Activated CD8-positive, alpha-beta T cell treated with anti-CD3 and anti-CD28 coated beads for 36 hours (primary cell): ENCODE measurements at places on chromosomes 2 and 18. TPM values are rescaled to one million over a fixed set of nuclear protein-coding genes. Genes with fewer than 3 reads are reported as not detected.
A peak's percentile ranks its signal among the peaks of the same experiment; 100 is the strongest.

GRCh38 chr18:9808295-9809241, 77.2 kb upstream of the TXNDC2 start:
- no peaks in the 10 kb centered on the region for H3K4me1 ChIP-seq
- DNase-seq: no peak
- H3K27ac ChIP-seq: no peak overlapping the region

CELF4 gene
- total RNA-seq: not detected

NOSTRIN gene
- not detected for total RNA-seq

GRCh38 chr2:223797811-223798721, 39.3 kb downstream of the AP1S3 start:
- no peak for DNase-seq
- no peak overlapping the region for H3K27ac ChIP-seq
- H3K4me1 ChIP-seq: peaks cover 2% of the 10 kb centered on the region
- H3K27me3 ChIP-seq: no peaks in the 10 kb centered on the region

DUSP19 gene
- total RNA-seq: 2.3 TPM

TSPYL6 gene
- total RNA-seq: not detected

GRCh38 chr2:241391892-241392665, 36.0 kb downstream of the FARP2 start:
- no peak overlapping the region for H3K4me3 ChIP-seq
- H3K36me3 ChIP-seq: peaks cover 11% of the 10 kb centered on the region
- no peaks in the 10 kb centered on the region for H3K27me3 ChIP-seq

GRCh38 chr2:16406496-16407289, 258.9 kb downstream of the CYRIA start:
- H3K27ac ChIP-seq: no peak overlapping the region
- H3K27me3 ChIP-seq: no peaks in the 10 kb centered on the region
- H3K4me1 ChIP-seq: no peaks in the 10 kb centered on the region

DYNC2LI1 gene
- 6.3 TPM for total RNA-seq

SCN3A gene
- total RNA-seq: not detected

DNA sequence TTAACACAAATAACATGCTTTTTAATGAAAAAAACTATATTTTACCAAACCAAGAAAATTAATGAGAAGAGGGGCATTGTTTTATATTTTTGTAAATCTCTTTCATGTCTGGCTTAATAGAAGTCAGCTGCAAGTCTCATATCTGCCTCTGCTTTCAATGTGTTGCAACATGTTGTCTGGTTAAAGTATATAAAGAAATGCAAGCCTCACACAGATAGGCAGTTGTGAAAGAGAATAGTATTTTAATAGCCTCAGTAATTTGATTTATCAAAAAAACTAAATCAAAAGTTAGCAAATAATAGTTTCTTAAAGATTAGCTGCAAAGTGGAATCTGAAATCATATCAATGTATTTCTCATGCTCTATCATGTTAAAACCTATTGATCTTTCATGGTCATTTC, 52.9 kb upstream of the NCOA1 start:
- H3K36me3 ChIP-seq: no peaks in the 10 kb centered on the region
- DNase-seq: no peak
- H3K4me1 ChIP-seq: no peaks in the 10 kb centered on the region
- H3K4me3 ChIP-seq: no peak overlapping the region

- no peaks in the 10 kb centered on the region for H3K36me3 ChIP-seq
- H3K4me1 ChIP-seq: no peaks in the 10 kb centered on the region
- H3K27me3 ChIP-seq: no peaks in the 10 kb centered on the region
- H3K4me3 ChIP-seq: no peak overlapping the region
- DNase-seq: no peak
Observed at GRCh38 chr18:44156776-44157335, 523.8 kb upstream of the SETBP1 start.

GRCh38 chr2:142693171-142693950, 184.1 kb upstream of the KYNU start:
- no peak overlapping the region for H3K27ac ChIP-seq
- no peak overlapping the region for H3K4me3 ChIP-seq
- H3K4me1 ChIP-seq: no peaks in the 10 kb centered on the region
- H3K36me3 ChIP-seq: no peaks in the 10 kb centered on the region
- H3K27me3 ChIP-seq: no peaks in the 10 kb centered on the region
- DNase-seq: no peak

RNF181 gene
- total RNA-seq: 117 TPM

DNA sequence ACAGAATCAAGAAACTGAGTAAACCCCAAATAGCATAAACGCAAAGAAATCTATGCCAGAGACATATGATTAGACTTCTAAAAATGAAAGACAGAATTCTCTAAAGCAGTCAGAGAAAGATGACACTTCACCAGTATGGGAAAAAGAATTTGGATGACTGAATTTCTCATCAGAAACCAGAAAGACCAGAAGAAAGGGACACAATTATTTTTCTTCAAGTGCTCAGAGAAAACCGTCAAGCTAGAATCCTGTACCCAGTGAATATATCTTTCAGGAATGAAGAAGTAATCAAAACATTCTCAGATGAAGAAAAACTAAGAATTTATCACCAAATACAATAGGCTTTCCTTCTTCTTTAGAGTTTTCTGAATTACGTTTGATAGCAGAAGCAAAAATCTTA, 14.2 kb upstream of the ESPNL start:
- no peaks in the 10 kb centered on the region for H3K27me3 ChIP-seq
- no peak overlapping the region for H3K27ac ChIP-seq
- H3K36me3 ChIP-seq: peaks cover 63% of the 10 kb centered on the region

GRCh38 chr2:100394111-100394641, 23.3 kb downstream of the CHST10 start:
- H3K36me3 ChIP-seq: peaks cover 9% of the 10 kb centered on the region
- DNase-seq: no peak
- no peak overlapping the region for H3K4me3 ChIP-seq

- H3K4me3 ChIP-seq: no peak overlapping the region
- H3K27me3 ChIP-seq: no peaks in the 10 kb centered on the region
- no peak for DNase-seq
- peaks cover 17% of the 10 kb centered on the region for H3K36me3 ChIP-seq
- H3K27ac ChIP-seq: no peak overlapping the region
- H3K4me1 ChIP-seq: peaks cover 52% of the 10 kb centered on the region
Observed at GRCh38 chr2:181264001-181264400, 193.2 kb upstream of the ITGA4 start.

NRP2 gene
- total RNA-seq: 1.6 TPM

- H3K4me1 ChIP-seq: no peaks in the 10 kb centered on the region
- no peaks in the 10 kb centered on the region for H3K36me3 ChIP-seq
- H3K27ac ChIP-seq: no peak overlapping the region
- no peak overlapping the region for H3K4me3 ChIP-seq
Observed at GRCh38 chr2:219998107-219998506, 370.7 kb downstream of the SLC4A3 start.

DNA sequence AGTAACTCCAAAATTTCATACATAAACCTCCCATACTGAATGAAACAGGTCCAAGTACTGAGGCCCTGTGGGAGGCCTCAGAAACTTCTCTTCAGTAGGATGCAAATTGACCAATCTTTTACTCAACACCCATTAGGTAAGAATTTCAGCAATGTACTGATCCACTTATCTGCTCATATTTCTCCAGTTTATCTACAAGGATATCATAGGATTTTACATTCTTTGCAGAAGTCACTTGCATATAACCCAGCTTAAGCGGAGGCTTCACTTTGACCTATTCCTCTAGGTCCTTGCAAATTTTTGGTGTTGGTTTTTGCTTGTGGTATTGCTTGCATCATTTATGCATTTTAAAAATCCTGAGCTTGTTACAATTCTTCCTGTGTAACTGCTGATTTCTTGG, 28.8 kb upstream of the SLC3A1 start:
- H3K4me1 ChIP-seq: peaks cover 14% of the 10 kb centered on the region
- no peak overlapping the region for H3K4me3 ChIP-seq
- no peaks in the 10 kb centered on the region for H3K27me3 ChIP-seq

GRCh38 chr2:209472112-209472832, 48.4 kb downstream of the MAP2 start:
- no peaks in the 10 kb centered on the region for H3K27me3 ChIP-seq
- no peak overlapping the region for H3K4me3 ChIP-seq
- no peaks in the 10 kb centered on the region for H3K4me1 ChIP-seq
- DNase-seq: no peak
- H3K27ac ChIP-seq: no peak overlapping the region

DNA sequence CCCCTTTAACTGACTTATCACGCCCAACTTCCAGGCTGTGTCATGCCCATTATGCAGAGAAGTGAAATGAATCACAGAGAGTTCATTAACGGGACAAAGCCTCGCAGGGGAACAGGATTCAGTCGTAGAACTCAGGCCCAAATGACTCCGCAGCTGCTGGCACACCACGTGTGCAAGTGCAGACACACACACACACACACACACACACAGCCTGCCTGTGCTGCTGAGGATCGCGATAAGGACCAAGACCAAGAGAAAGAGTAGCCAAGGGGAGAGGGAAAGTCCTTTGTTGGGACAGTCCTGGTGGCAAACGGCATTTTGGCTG, 90.0 kb upstream of the TAF1B start:
- H3K4me1 ChIP-seq: peaks cover 54% of the 10 kb centered on the region
- peaks cover 28% of the 10 kb centered on the region for H3K27me3 ChIP-seq
- no peaks in the 10 kb centered on the region for H3K36me3 ChIP-seq
- peak; percentile 82 for DNase-seq

DNA sequence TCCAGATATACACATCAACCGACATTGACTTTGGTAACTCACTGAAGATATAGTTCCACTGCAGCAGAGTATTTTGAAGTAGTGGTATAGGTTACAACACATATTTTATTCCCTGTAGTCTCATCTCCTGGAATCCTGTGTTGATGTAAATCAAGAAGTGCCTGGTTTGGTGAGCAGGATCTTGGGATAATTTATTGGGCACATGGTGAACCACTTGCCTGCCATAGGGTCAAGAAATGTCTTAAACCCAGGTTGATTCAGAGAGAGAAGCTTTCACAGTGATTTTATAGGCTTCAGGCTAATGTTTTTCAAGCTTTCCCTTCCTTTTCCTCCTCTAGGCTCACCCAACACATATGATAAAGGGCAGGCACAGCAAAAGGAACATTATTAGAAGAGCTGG, 24.6 kb downstream of the CCDC85A start:
- no peaks in the 10 kb centered on the region for H3K27me3 ChIP-seq
- H3K4me3 ChIP-seq: no peak overlapping the region
- H3K4me1 ChIP-seq: no peaks in the 10 kb centered on the region

- H3K36me3 ChIP-seq: peaks cover 10% of the 10 kb centered on the region
- H3K4me3 ChIP-seq: no peak overlapping the region
- peak; percentile 33 for DNase-seq
Observed at GRCh38 chr2:39069136-39069515, 51.7 kb downstream of the SOS1 start.

DNA sequence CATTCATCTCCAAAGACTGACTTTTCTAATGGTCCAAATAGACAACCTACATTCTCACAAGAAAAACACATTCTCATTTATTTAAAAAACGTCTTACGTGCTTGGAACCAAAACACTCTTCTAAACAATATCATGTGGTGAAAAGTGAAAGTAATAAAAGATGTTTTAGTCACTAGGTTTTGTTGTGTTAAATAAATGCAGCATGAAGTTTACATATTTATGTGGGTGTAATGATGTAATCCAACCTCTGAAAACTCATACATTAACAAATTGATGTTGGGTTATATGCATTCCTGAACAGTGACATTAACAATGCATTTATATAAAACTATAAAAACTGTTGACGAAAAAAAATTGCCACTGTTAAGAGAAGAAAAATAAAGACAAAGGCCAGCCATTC, 55.1 kb upstream of the ACVR2A start:
- no peaks in the 10 kb centered on the region for H3K4me1 ChIP-seq
- H3K27me3 ChIP-seq: no peaks in the 10 kb centered on the region
- H3K27ac ChIP-seq: no peak overlapping the region
- H3K4me3 ChIP-seq: no peak overlapping the region
- no peaks in the 10 kb centered on the region for H3K36me3 ChIP-seq

ELP2 gene
- total RNA-seq: 98.8 TPM

- DNase-seq: no peak
- no peak overlapping the region for H3K4me3 ChIP-seq
- no peaks in the 10 kb centered on the region for H3K4me1 ChIP-seq
- no peaks in the 10 kb centered on the region for H3K36me3 ChIP-seq
Observed at GRCh38 chr2:5932556-5933469, 240.6 kb downstream of the SOX11 start.

DNA sequence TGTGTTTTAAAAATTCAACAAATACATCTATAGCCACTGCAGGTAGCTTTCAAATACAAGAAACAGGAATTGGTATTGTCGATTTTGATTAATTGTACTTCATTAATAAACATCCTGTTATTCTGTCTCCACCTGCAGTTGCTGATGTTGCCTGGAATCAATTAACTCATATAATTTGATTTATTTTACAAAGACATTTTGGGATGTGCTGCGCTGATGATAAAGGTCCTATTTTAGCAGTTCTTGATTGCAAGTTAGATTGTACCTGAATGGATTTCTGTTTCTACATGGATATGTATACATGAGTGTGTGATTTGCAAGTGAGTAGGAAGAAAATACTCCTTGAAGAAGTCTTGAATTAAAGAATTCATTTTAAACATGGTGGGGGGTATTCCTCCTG, 605.3 kb downstream of the ARHGAP15 start:
- H3K36me3 ChIP-seq: peaks cover 14% of the 10 kb centered on the region
- no peaks in the 10 kb centered on the region for H3K27me3 ChIP-seq
- DNase-seq: no peak
- H3K4me3 ChIP-seq: no peak overlapping the region
- H3K4me1 ChIP-seq: peaks cover 23% of the 10 kb centered on the region

C18orf63 gene
- not detected for total RNA-seq

GRCh38 chr18:3660739-3661515, 211.0 kb downstream of the TGIF1 start:
- no peaks in the 10 kb centered on the region for H3K27me3 ChIP-seq
- no peak overlapping the region for H3K4me3 ChIP-seq
- no peaks in the 10 kb centered on the region for H3K36me3 ChIP-seq
- no peak for DNase-seq
- no peak overlapping the region for H3K27ac ChIP-seq

GRCh38 chr2:136638193-136638592, 127.2 kb upstream of the THSD7B start:
- peaks cover 3% of the 10 kb centered on the region for H3K27me3 ChIP-seq
- DNase-seq: no peak
- H3K4me3 ChIP-seq: no peak overlapping the region

PKDCC gene
- total RNA-seq: not detected

SERPINB10 gene
- total RNA-seq: not detected

GRCh38 chr2:173026479-173026878, 49.2 kb upstream of the MAP3K20 start:
- no peak overlapping the region for H3K4me3 ChIP-seq
- no peaks in the 10 kb centered on the region for H3K36me3 ChIP-seq
- DNase-seq: no peak
- H3K4me1 ChIP-seq: peaks cover 3% of the 10 kb centered on the region

DNA sequence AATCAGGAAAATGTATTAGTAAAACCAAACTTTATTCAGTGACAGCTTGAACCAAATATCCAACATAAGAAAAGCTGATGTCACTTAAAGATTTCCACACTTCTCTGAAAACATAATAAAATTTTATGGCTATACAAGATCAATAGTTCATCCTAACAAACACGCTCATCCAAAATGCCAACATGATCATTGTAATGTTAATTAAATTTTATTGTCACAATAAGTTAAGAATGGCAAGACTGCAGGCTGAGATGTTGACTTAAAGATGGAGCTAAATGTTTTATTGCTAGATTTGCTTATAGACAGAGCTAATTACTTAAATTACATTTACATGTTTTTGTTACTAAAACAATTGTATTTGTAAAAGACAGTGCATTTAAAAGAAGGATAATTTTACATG, 140.3 kb downstream of the ERBB4 start:
- no peaks in the 10 kb centered on the region for H3K4me1 ChIP-seq
- DNase-seq: no peak
- H3K27me3 ChIP-seq: no peaks in the 10 kb centered on the region
- H3K27ac ChIP-seq: no peak overlapping the region

- DNase-seq: no peak
- H3K4me3 ChIP-seq: no peak overlapping the region
- H3K4me1 ChIP-seq: no peaks in the 10 kb centered on the region
Observed at GRCh38 chr2:65991381-65992197, 443.3 kb upstream of the MEIS1 start.

GRCh38 chr2:167292430-167293171, 404.3 kb downstream of the XIRP2 start:
- no peak within 1 kb of the TSS for H3K27ac ChIP-seq
- H3K4me3 ChIP-seq: peak within 1 kb of the TSS; percentile 69
- peaks cover 14% of the 10 kb centered on the region for H3K4me1 ChIP-seq
